ENCODE measurements at places on chromosomes 4 and X. TPM values are rescaled to one million over a fixed set of nuclear protein-coding genes. Genes with fewer than 3 reads are reported as not detected.

ANXA5 gene
- 342 TPM for total RNA-seq

UGT2B15 gene
- total RNA-seq = not detected

PSAPL1 gene
- total RNA-seq = 0.02 TPM

RASL11B gene
- total RNA-seq = not detected

ZNF674 gene
- total RNA-seq = 3.5 TPM

MAGEC3 gene
- not detected for total RNA-seq
